NCI-H2029 treated with DMSO at 0.1 percent for 48 hours (cell line): ENCODE measurements at places on chromosomes 3 and 15.
A peak's percentile ranks its signal among the peaks of the same experiment; 100 is the strongest.

DNA sequence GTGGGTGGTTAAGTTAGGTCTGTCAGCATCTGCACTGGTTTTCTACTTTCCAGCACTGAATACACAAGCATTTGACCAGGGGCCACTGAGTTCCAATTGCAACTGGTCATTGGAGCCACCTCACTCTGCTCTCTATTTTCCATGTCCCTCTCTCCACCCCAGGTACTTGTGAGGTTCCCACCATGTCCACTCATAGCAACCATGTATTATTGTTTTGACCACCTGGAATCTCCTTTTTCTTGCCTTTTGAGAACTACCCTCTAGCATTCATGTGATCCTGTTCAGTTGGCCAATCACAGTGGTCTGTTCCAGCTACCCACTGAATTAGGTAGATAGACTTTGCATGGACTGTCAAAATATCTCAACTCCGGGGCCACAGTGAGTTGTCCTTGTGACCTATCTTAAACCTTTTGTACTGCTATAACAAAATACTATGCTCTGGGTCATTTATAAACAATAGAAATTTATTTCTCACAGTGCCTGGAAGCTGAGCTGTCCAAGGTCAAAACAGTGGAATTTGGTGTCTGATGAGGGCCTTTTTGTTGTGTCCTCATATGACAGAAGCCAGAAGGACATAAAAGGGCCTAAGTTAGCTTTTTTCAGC is 20.2 kb upstream of the TM4SF18 start:
- no peak for DNase-seq

GRCh38 chr3:192188218-192188835 is 539.0 kb downstream of the FGF12 start:
- DNase-seq, result peak; percentile 47

- no peak for DNase-seq
These were observed 56.7 kb downstream of the ITPR1 start for GRCh38 chr3:4549896-4550295.

DNA sequence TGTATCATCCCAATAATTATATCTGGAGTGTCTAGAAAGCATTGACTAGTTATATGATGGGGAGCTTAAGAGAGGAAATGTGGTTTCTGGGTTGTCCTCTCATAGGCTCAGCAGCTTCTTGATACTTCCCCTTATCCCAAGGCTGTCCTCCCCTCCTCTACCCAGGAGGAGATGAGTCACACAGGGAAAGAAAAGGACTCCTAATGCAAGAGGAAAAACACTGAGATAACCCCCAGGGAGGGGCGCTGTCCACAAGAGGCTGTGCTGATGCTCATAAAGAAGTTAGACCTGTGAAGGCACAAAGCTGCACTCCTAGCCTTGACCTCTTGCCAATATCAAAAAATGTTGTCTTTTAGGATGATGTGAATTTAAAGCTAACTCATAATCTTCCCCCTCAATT is 28.8 kb upstream of the GYG1 start:
- DNase-seq, result no peak

- DNase-seq, result peak; percentile 37
These were observed 8.6 kb downstream of the TLR9 start for GRCh38 chr3:52216585-52217408.

GRCh38 chr15:51315726-51316125 is 22.7 kb downstream of the CYP19A1 start:
- no peak for DNase-seq

GRCh38 chr3:170440344-170440743 is 21.7 kb downstream of the CLDN11 start:
- DNase-seq, result no peak
